ENCODE measurements at places on chromosomes 6 and 20. TPM values are rescaled to one million over a fixed set of nuclear protein-coding genes. Genes with fewer than 3 reads are reported as not detected.

CAP2 gene
- 84.4 TPM for polyA plus RNA-seq

SAYSD1 gene
- polyA plus RNA-seq: 9.7 TPM

SLPI gene
- not detected for polyA plus RNA-seq

TRDN gene
- not detected for polyA plus RNA-seq

GPX5 gene
- not detected for polyA plus RNA-seq
